ENCODE measurements at places on chromosomes 11 and 22.

DNA sequence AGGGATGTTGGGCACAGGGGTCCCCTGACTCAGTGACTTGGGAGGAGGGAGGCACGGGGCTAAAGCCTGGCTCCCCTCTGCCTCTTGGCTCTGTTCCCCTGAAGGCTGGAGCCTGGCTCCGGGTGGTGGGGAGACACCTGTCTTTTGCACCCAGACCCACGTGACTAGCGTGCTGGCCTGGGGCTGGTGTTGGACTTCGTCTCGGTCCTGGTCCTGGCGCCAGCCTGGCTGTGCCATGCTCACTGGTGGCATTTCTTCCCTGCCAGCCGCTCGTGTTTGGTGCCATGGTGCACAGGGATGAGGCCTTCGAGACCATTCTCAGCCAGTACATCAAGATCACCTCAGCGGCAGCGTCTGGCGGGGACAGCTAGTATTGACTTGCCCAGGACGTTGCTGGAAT lies 56.7 kb downstream of the GRAMD4 start:
- no peaks in the 10 kb centered on the region for H3K36me3 ChIP-seq
- H3K4me3 ChIP-seq = no peak overlapping the region
- no peak overlapping the region for H3K27ac ChIP-seq
- no peak for DNase-seq
- H3K27me3 ChIP-seq = no peaks in the 10 kb centered on the region
- no peaks in the 10 kb centered on the region for H3K4me1 ChIP-seq

DNA sequence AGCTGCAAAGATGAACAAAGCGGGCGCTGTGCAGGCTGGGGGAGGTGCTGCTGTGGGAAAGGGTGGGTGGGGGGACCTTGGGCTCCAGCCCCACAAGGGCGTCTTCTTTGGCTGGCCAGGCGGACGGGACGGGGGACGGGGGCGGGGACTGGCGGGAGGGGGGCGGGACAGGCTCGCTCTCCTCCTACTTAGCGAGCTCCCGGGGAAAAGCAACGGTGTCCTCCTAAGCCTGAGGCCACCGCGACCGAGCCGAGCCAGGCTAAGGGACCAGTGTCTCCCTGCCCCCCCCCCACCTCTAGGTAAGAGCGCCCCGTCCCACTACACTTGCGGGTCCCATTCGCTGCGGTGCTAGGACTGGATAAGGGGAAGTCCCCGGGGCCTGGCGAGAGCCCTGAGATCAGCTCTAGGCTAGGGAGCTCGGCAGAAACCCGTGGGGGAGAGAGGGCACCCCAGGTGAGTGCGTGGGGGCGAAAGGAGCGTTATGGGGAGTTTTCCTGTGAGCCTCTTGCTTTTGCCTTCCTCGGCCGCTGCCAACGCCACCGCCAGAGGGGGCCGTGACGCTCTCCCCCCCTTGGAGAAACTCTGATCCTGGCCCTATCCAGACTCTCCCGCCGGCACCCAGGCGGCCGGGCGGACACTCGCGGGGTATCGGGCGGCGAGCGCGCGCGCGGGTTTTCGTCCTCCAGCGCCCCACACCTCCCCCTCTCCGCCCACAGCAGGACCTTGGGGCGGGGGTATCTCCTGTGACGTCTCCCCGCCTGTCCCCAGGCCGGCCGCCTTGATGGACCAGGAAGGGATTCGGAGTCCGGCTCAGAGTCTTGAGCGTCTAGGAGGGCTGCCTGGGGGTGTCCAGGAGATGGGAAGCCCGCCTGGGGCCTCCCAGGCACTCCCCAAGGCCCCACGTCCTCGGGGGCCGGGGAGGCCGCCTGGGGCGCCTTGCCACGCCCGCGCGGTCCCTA lies at the start of gene PHLDB1:
PHLDB1 (plus strand) TSS at position 215 of the 959 bp plus-strand sequence. CDS start 6,222 bp downstream, outside the sequence.
- peak within 1 kb of the TSS; percentile 41 for H3K4me3 ChIP-seq
- H3K27me3 ChIP-seq = no peaks in the 10 kb centered on the region
- H3K4me1 ChIP-seq = no peaks in the 10 kb centered on the region
- peak within 1 kb of the TSS; percentile 57 for H3K27ac ChIP-seq
- DNase-seq = no peak

- H3K27ac ChIP-seq = no peak overlapping the region
- no peaks in the 10 kb centered on the region for H3K36me3 ChIP-seq
- H3K4me1 ChIP-seq = no peaks in the 10 kb centered on the region
- no peak for DNase-seq
Measured at GRCh38 chr11:117589063-117589462, 208.0 kb downstream of the DSCAML1 start.

DNA sequence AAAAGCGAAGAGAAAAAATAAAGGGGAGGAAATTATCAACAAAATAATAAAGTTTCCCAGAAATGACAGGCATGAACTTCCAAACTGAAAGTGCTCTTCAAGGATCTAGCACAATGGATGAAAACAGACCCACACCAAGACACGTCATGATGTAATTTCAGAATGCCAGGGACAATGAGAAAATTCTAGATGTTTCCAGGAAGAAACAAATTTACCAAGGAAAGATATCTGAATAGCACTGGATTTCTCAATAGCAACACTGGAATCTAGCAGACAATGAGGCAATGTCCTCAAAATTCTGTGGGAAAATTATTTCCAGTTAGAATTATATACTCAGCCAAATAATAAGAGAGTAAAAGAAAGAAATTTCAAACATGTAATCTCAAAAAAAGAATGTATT lies 46.0 kb downstream of the DENND5A start:
- peak overlapping the region; percentile 12 for H3K27ac ChIP-seq
- H3K27me3 ChIP-seq = no peaks in the 10 kb centered on the region
- no peak for DNase-seq
- no peaks in the 10 kb centered on the region for H3K36me3 ChIP-seq

GRCh38 chr11:31050061-31050765 lies 319.3 kb downstream of the DCDC1 start:
- no peak overlapping the region for H3K4me3 ChIP-seq
- H3K27me3 ChIP-seq = no peaks in the 10 kb centered on the region
- H3K4me1 ChIP-seq = no peaks in the 10 kb centered on the region
- H3K27ac ChIP-seq = no peak overlapping the region

GRCh38 chr11:115751243-115752015 lies 247.2 kb upstream of the CADM1 start:
- H3K27me3 ChIP-seq = no peaks in the 10 kb centered on the region
- no peak for DNase-seq
- H3K4me3 ChIP-seq = no peak overlapping the region
- no peaks in the 10 kb centered on the region for H3K36me3 ChIP-seq

- no peak overlapping the region for H3K4me3 ChIP-seq
- peaks cover 18% of the 10 kb centered on the region for H3K4me1 ChIP-seq
- peak overlapping the region; percentile 75 for H3K27ac ChIP-seq
- DNase-seq = no peak
Measured at GRCh38 chr22:19174106-19175025, 4.2 kb downstream of the SLC25A1 start.

All from RWPE2 (cell line).